ENCODE measurements at places on chromosomes 3 and 15.

DNA sequence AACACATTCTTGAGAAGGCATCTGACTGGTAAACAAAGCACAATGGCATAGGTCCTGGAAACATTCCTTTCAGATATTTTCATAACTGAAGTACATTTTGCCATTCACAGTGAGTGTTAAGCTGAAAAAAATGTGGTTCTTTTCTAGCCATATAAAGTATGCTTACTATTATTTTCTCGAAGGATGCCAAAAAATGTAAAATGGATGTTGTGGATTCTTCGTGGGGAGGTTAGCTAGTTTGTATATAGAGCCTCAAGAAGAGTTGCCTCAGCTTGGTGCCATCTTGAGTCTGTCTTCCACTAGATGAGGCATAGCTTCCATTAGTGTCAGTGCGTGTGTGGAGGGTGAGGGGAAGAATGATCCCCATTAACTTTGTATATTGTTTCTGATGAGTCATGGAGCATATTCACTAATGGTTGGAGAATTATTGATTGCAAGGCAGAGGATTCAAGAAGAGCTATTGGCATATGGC, 4.1 kb downstream of the MBNL1 start:
- DNase-seq = no peak

DNA sequence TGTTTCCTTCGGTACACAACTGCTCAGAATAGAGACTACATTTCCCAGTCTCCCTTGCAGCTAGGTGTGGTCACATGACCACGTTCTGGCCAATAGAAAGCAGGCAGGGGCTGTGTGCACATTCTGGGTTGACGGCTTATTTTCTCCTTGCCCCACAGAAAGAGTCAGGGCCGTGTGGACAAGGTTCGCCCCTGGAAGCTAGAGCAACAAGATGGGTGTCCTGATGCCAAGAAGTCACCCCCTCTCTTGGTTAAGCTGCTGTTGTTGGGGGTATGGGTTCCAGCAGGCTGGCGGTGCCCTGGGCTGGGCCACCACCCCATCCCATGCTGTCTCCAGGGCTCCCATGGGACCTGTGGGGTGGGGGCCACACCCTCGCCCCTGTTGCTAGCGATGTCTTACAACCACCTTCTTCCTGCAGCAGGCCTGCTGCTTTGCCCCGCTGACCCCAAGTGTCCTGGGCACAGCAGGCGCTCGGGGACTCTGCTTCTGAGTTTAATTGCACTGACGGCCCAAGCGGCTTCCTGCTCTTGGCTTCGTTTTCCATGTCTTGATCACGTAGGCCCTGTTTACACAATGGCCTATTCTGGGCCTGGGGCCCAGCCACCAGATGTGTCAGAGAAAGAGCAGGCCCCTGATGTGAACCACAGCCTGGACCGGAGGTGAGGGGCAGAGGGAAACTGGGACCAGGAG, 24.9 kb downstream of the ABTB1 start:
- peak; percentile 97 for DNase-seq

- peak; percentile 37 for DNase-seq
Observed at GRCh38 chr15:59691194-59691805, 2.2 kb upstream of the BNIP2 start.

- DNase-seq = no peak
Observed at GRCh38 chr3:179324270-179324754, 1.5 kb downstream of the ZNF639 start.

DNA sequence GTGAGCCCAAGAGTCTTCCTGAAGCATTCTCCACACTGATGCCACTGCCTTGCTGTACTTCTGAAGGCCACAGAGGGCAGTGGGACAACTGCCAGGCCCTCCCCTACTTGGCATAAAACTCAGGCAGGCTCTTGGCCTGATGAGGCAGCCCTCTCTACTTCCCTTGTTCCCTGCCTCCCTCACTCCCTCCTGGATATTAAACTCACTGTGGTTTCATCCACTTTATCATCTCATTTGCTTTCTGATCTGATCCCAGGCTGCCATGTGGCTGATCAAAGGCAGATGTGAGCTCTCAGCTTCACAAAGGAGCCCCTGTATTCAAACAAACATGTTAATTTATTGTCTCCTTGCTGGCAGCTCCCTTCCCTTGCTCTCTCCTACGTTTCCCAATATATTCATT, 533.5 kb downstream of the IGSF11 start:
- DNase-seq = no peak

DNA sequence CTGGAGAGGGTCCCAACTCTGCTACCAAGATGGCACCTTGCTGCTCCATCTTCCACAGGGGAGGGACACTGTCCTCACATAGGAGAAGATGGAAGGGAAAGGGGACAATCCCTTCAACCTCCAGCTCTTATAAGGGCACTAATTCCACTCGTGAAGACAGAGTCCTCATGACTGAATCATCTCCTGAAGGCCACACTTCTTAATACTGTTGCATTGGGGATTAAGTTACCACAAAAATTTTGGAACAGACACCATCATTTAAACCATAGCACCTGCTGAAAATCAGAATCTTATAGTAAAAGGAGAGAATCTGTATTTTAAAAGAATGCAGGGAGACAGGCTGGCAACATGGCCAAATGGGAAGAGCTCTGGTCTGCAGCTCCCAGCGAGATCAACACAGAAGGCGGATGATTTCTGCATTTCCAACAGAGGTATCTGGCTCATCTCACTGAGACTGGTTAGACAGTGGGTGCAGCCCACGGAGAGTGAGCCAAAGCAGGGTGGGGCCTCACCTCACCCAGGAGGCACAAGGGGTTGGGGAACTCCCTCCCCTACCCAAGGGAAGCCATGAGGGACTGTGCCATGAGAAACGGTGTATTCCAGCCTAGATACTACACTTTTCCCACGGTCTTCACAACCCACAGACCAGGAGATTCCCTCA, 69.4 kb upstream of the LIPC start:
- no peak for DNase-seq

DNA sequence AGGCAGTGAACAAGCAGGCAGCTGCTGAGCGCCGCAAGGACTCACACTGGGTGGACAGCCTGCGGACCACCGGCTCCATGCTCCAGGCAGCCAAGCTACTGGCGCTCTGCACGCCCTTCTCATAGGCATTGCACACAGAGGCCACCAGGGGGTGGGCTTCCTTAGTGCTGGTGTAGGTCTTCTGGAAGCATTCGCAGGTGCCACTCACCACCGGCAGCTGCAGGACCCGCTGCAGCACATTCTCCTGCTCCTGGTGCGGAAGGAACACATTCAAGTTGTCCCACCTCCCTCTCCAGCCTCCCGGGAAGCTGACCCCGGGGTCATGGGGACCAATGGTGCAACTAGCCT, 6.0 kb downstream of the PLIN1 start:
- no peak for DNase-seq

DNA sequence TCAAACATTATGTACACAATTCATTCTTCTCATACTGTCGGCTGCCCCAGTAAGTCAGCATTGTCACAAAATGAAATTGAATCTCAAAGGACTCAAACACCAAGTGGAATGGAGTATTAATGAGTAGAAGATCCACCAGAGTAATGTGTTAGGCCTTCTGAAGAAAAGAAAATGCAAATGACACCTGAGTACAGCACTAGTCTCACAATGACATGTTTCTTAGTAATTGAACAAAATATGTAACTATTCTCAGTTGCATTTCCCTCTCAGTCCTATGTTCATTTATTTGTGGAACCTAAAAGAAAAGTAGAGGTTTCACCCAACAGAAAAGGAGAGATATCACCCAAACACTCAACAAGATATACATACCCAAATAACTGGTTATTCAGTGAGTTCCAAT, 283.9 kb upstream of the THBS1 start:
- no peak for DNase-seq

- no peak for DNase-seq
Observed at GRCh38 chr3:12579905-12580304, 23.0 kb downstream of the MKRN2 start.

GRCh38 chr3:143252931-143253330, 133.4 kb downstream of the CHST2 start:
- DNase-seq = no peak

All from NCI-H1694 treated with DMSO at 0.1 percent for 48 hours (cell line).